ENCODE measurements at places on chromosomes 5 and 9.

- DNase-seq: no peak
These were observed 104.3 kb downstream of the TRPM6 start for GRCh38 chr9:74783408-74783807.

GRCh38 chr5:179588166-179588565, 35.3 kb downstream of the HNRNPH1 start:
- DNase-seq: no peak

DNA sequence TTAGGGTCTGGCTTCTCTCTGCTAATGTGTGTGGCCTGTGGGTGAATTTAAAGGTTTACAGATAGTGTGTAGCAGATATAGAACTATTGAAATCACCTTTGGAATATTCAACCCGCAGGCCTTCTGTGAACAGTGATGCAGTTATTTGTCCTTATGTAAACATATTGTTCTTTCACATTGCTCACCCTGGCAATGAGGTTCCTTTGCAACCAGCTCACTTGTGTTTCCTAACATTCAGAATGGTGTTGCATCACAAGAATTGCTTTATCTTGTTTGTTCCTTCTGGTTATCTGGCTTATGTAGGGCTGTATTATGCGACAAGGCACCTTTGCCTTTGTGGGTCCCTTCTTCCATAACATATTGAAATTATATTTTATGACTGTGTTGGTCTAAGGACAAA, 370.3 kb downstream of the NNT start:
- no peak for DNase-seq

- DNase-seq: no peak
These were observed 45.5 kb upstream of the TNFSF15 start for GRCh38 chr9:114851306-114851705.

- no peak for DNase-seq
These were observed 6.7 kb downstream of the GLRA1 start for GRCh38 chr5:151917904-151918303.

GRCh38 chr9:136216541-136217244, 11.8 kb upstream of the LHX3 start:
- DNase-seq: no peak

- no peak for DNase-seq
These were observed 172.9 kb upstream of the SMIM23 start for GRCh38 chr5:171612749-171613148.

GRCh38 chr5:172059661-172060100, 53.2 kb upstream of the FBXW11 start:
- no peak for DNase-seq

DNA sequence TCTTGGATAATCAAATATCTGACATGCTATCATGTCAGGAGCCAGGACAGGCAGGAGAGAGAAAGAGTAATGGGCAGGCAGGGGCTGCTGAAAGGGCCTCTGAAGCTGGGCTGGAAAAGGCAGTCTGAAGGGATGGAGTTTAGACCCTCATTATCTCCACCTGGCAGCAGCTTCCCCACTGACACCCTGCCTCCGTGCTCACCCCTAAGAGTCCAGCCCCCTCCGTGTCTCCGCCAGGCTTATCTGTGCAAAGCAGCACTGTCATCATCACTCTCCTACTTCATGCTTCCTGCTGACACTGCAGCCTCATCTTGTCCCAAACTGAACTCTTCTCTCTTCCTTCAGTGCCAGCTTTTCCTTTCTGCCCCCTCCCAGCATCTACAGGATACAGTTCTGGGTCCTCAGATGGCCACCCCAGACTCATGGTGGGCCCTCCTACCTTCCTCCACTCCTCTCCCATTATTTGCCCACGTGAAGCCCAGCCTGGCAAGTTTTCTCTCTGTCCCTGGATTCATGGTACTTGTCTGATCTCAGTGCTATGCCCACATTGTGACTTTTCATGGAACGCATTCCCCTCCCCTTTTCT, 70.9 kb upstream of the KLF9 start:
- peak; percentile 64 for DNase-seq

DNA sequence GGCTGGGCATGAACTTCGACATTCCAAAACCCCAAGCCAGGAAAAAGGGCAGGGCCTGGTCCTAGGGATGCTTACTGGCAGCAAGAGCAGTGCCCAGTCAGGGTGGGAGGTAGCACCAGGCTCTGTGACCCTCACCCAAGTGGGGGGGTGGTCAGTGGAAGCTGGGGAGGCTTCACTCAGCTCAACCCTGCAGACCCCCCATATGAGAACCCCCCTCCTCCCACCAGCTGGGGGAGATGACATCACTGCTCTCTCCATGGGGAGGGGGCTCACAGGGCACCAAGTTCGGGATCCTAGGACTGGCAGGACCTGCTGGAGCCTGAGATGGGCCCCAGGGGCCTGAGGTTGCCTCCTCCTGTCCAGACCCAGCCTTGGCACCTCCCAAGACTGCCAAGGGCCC, 4.7 kb downstream of the DNLZ start:
- no peak for DNase-seq

DNA sequence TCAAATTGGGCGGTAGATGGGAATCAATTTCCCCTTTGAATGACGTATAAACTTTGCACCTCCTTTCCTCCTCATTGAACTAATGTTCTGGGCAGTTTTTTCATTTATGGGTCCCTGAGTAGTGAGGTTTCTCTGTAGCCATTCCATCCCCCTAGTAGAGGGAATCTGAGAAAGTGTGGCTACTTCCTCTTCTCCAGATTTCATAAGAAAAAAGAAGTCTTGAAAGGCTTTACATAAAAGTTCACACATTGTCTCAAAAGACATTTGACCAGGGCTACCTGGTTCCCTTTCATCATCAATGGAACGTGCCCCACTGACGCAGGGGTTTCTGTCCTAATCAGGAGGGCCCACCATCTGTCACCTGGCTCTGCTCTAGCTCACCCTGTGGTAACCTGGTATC, 57.3 kb downstream of the CTSL start:
- no peak for DNase-seq

- no peak for DNase-seq
These were observed 47.7 kb upstream of the GARNL3 start for GRCh38 chr9:127216888-127217217.

DNA sequence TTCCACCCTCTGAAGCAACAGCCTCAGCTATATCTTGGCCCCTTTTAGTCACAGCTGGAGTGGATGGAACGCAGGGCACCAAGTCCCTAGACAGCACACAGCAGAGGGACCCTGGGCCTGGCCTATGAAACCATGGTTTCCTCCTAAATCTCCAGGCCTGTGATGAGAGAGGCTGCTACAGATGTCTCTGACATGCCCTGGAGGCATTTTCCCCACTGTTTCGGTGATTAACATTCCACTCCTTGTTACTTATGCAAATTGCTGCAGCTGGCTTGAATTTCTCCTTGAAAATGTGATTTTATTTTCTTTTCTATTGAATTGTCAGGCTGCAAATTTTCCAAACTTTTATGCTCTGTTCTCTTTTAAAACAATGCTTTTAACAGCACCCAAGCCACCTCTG, 384.8 kb downstream of the PRR16 start:
- no peak for DNase-seq

DNA sequence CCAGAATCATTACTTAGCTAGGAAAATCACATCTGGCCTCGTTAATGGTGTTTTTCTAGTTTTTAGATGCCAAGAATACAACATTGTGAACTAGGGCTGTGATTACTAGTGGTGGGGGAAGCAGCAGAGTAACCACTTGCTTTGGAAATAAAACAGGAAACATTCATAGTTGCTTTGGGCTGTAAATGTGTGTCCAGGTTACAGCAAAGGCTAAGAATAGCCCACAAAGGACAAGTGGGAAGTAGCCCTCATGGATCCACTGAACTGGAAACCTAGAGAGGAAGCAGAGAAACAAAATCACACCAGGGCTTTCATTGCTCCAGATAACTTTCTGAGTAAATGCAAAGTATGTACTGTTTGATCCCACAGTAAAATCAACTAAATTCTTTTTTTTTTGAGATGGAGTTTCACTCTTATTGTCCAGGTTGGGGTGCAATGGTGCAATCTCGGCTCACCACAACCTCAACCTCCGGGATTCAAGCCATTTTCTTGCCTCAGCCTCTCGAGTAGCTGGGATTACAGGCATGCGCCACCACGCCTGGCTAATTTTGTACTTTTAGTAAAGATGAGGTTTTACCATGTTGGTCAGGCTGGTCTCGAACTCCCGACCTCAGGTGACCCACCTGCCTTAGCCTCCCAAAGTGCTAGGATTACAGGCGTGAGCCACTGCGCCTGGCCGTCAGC, 56.2 kb upstream of the TNFSF15 start:
- no peak for DNase-seq

DNA sequence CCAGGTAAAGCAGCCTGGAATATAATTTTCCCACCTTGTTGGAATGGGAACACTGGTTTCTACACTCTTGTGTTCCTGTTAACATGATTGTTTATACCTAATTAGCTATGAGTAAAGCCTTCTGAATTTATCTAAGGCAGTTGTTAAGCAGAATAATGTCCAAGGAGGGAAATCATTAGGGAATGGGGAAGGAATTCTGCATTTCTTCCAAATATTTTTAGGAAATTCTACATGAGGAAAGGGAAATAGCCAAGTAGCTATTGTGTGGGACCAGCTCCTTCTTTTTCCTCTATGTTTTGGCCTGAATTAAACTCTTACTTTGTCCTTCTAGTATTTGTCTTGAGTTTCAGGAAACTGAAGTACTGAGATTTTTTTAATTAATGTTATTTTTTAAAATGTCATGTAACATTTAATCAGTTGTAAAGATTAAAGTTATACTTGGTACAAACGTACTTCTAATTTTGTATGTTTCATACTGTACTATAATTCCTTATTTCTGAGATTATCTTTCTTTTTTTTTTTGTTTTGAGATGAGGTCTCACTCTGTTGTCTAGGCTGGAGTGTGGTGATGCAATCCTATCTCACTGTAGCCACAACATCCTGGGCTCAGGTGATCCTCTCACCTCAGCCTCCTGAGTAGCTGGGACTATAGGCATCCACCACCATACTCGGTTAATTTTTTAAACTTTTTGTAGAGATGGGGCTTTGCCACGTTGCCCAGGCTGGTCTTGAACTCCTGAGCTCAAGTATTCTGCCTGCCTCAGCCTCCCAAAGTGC, 28.5 kb downstream of the ANKDD1B start:
- no peak for DNase-seq

DNA sequence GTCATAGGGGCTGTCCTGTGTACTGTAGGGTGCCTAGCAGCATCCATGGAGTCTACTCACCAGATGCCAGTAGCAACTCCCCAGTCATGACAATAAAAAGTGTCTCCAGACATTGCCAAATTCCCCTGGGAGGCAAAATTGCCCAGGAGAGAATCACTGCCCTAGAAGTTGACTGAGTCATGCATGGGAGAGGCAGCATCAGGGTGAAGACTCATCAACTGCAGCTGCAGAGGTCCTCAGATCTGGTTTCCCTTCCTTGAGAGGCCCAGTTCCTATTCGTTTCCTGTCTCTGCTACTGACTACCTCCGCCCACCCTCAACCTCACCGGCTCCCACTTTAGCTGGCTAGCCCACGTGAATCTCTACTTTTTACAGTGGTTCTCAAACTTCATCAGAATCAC, 88.6 kb upstream of the AGXT2 start:
- no peak for DNase-seq

DNA sequence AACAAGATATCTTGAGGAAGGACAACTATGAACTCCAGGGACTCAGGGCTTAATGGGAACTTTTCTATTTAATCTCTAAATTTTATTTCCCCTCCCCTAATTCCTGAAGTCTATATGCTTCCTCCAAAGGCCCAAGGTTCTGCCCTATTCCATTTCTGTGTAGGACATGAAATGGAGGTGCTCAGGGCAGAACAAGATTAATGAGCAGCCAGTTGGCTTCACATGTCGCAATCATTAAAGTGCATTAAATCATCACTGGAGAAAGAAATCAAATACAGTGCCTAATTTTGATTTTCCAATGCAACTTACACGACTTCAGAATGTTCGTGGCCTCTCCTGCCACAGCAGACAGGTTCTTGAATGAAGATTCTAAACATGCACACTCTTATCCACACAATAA, 862.1 kb downstream of the PTPRD start:
- DNase-seq: no peak

DNA sequence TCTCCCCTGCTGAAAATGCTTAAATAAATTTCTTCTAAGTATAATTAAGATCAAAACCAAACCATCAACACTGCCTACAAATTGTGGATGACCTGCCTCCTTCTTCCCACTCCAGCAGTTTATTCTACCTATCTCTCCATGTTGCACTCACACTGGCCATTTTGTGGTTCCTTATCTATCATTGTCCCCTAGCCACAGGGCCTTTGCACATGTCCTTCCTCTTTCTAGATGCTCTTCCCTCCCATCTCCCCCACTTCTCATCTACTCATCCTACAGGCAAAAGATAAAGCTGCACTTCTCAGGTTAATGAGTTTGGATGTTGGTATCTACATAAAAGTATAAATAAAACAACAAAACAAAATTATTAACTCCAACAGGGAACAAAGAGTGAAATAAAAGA, 70.6 kb upstream of the CCNG1 start:
- no peak for DNase-seq

DNA sequence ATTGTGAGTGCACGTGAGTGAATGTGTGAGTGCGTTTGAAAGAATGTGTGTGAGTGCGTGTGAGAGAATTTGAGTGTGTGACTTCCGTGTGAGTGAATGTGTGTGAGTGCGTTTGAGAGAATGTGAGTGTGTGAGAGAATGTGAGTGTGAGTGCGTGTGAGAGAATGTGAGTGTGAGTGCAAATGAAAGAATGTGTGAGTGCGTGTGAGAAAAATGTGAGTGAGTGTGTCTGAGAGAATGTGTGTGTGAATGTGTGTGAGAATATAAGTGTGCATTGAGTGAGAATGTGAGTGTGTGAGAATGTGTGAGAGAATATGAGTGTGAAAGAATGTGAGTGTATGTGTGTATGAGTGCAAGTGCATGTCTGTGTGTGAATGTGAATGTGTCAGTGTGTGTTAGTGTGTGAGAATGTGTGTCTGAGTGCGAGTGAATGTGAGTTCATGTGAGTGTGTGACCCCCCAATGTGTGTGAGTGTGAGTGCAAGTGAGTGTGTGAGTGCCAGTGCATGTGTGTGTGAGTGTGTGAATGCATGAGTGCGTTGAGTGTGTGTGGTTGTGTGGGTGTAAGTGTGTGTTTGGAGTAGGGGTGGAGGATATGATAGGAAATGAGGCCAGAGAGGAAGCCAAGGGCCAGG, 37.9 kb upstream of the LHX2 start:
- DNase-seq: no peak

DNA sequence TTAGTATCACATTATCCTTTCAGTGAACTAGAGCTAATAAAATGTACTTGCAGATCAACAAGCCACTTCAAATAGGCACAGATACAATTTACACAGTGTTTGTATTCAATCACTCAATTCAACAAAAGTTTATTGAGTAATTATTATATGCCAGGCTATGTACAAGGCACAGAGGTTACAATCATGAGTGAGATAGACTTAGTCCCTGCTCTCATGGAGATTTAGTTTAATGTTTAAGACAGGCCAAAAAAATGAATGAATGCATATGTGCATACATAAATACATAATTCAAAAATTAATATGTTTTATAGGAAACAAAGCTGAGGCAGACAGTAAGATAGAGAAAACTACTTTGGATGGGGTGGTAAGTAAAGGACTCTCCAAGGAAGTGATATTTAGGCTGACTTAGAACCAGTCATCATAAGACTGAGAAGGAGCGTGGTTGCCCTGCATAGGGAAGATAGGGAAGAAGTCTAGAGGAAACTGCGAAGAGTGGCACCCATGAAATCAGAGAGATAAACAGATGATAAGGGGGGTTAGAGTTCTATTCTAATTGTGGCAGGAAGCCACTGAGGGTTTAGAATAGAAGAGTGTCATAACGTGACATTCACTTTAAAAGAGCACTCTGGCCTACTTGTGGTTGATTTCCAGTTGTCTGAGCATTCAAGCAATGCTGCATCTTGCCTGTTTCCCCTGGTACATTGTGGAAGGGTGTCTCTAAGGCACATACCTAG, 49.7 kb upstream of the GRAMD2B start:
- no peak for DNase-seq
